ENCODE measurements at places on chromosomes 6 and 20.

GRCh38 chr20:50037123-50037522 lies 54.3 kb downstream of the SNAI1 start:
- DNase-seq, result no peak

GRCh38 chr20:49398401-49399144 lies 83.9 kb downstream of the KCNB1 start:
- DNase-seq, result no peak

DNA sequence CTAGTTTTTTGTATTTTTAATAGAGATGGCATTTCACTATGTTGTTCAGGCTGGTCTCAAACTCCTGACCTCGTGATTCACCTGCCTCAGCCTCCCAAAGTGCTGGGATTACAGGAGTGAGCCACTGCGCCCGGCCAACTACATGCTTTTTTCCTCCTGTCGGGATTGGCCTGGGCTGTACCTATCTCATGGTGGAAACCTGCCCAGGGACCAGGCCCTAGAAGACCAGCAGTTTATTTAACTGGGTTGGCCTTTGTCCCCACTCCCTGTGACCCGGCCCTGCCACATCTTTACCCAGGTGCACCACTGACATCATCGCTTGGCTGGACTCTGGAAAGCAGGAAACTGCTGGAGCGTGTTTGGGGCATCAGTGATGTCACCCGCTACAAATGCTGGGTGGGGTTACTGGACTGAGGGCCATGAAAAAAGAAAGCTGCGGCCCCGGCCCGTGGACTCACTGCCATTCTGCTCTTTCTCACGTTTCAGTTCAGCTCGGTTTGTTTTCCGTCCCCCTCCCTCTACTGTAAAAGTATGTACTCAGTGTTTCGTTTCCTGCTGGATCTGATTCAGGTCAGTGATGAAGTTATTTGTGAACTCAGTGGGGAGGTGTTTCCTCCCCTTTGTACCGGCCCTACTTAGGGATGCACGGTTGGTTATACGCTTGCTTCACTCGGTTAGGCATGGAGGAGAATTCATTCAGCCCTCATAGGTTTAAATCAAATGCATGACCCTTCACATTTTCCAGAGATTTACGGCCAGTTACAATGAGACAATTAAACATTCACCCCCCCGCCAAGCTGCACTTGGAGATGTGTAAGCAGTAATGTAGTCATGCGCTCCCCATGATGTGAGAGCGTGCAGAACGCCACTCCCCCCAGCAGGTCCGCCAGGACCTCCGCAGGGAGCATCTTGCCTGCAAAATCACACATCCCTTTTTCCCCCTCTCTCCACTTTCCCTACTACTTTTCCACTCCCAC lies 179.3 kb downstream of the MTHFD1L start:
- peak; percentile 58 for DNase-seq

DNA sequence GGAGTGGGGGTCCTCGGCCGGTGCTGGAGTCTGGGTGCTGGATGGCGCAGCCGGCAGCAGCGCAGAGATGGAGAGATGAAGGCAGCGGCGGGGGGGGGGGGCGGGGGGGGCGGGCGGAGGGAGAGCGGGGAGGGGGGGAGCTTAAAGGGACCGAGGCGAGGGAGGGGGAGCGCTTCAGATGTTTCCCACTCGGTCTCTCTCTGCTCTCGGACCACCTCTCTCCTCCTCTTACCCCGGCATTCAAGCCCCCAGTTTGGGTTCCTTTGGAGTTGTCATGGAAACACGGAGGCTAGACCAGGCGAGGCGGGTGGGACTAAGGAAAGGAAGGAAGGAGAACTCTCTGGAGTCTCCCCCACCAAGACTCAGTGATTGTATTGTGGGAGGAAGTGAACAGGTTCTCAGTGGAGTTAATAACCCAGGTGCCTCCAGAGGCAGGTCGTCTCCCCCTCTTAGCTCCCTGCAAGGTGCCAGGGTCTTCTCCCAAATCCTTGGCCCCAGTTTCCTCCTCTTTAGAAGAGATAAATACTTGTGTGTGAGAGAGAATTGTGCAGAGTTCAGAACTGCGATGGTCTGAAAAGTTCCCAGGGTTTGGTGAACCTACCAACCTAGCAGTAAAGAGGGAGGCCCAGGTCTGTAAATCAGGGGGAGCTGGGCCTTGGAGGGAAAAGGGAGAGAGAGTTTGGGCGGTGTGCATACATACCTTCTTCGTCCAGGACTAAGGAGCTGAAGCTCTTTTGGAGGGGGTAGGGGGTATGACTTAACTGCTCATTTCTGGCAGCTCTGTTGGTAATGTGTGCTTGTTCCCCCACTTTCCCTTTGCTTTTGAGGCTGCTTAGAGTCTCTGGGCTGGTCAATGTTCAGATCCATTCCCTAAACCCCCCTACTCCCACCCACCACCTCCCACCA lies at the start of gene PRRT1:
PRRT1 (minus strand) TSS at position 77 of the 906 bp plus-strand sequence. CDS start 112 bp downstream, outside the sequence.
- no peak for DNase-seq

GRCh38 chr6:38012573-38012972 lies 193.0 kb downstream of the ZFAND3 start:
- DNase-seq, result no peak

GRCh38 chr20:48750941-48751635 lies 76.7 kb downstream of the PREX1 start:
- no peak for DNase-seq

- no peak for DNase-seq
Measured at GRCh38 chr20:45322952-45323383, 14.9 kb upstream of the MATN4 start.

DNA sequence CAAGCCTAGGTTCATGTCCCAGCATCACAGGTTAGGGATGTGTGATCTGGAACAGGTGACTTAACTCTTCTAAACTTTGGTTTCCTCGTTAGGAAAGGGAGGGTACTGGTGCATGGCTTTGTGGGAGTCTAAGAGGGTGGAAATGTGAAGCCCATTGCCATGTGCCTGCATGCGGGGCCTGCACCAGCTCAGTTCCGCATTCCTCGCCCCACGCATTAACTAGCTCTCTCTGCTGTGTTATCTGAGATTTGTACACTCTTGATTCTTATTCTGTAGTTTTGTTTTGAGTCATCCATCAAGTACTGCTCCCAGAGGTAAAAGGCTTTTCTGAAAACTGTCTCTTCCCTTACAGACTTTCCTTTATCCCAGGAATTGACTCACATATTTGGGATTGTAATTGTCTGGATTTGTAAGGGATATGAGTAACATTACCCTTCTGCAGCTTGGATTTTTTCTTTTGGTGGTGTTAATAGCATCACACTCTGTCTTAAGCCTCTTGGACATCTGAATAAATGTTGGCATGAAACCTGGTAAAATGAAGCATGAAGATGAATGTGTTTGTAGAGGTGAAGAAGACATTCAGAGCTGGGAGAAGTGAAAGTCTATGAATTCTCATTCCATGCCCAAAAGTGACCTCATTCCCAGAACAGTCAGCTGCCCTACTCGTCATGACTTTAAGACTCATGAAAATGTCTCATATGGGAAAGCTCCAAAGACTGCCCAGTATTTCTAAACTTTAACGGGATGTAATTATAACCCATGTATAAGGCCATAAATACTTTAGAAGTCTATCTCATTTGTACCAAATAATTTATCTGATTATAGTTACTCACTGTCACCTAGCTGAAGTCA lies 357.3 kb downstream of the FOXA2 start:
- DNase-seq, result no peak

GRCh38 chr6:73610444-73611275 lies 43.1 kb downstream of the SLC17A5 start:
- DNase-seq, result peak; percentile 31

GRCh38 chr6:134809130-134809529 lies 140.8 kb downstream of the ALDH8A1 start:
- no peak for DNase-seq

DNA sequence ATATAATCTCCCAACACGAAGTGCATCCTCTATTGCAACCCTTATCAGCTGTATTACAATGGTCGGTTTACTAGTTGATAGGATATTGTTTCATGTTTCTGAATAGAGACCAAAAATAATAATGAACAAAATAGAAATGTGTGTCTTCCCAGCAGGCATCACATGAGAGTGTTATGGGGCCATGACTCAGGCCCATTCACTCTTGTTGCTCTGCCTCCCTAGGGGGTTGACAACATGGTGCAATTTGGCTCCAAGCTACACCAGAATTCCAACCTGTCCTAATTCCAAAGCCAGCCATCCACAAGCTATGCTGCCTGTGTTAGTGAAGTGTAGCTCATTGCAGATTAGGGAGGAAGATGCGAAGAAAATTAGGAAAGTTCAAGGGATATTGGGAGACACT lies 13.1 kb upstream of the SAYSD1 start:
- DNase-seq, result no peak

- no peak for DNase-seq
Measured at GRCh38 chr6:119602215-119603178, 252.9 kb upstream of the MAN1A1 start.

DNA sequence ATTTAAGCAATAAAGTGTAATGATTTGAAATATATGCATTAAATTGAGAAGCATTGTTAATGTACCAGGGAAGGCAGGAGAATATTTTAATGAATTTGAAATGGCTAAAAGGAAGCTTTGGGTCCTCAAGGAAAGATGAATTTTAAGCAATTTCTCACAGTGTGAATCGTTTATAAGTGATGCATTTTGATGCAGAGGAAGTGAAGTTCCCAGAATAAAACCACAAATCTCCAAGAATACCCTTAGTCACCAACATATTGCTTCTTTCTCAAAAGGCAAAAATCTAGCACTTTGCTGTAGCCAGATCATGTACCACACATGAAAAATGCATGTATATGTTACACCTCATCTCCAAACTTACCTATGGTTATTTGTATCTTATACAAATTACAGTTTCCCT lies 11.7 kb downstream of the TPD52L1 start:
- no peak for DNase-seq

DNA sequence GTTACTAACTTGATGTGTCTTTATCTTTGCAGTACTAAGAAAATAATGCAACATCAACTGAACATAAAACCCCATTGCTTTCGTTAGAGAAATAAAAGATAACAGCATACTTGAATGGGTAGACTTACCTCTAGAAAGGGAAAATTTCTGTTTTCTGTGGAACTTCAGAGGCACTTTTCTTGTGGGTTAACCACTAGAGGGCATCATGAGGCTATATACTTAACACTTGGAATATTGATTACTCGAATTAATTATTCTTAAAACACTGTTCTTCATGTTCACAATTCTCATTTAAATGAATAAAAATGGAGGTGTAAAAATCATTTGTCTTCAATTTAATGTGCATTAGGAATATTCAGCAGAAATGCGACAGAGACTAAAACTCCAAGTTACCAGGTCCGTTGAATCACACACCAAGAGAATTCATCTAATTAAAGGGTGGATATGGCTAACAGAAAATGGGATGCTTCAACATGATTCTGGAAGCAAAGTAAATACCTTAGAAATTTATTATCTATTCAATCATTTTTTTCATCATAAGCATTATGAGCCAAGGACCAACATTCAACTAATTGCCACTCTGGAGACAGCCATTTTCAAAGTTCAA lies 330.8 kb upstream of the PREP start:
- DNase-seq, result no peak

- no peak for DNase-seq
Measured at GRCh38 chr6:22072949-22073348, 223.9 kb downstream of the PRL start.

DNA sequence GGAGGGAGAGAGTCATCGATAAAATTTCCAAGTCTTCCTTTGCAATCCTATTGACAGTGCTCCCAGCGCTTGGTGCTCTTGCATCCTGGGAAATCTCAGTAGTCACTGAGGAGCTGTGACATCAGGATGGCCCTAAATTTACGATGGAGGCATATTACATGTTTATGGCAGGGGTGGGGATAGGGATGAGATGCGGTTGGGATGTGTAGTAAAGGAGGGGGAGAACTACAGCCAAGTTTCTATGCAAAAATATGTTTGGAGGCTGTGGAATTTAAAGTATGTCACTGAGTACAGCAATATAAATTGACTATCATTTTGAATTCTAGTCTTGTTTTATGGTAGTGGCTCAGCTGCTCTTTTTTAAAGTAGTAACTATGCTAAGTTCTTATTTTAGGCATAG lies 544.9 kb downstream of the PKHD1 start:
- DNase-seq, result no peak

DNA sequence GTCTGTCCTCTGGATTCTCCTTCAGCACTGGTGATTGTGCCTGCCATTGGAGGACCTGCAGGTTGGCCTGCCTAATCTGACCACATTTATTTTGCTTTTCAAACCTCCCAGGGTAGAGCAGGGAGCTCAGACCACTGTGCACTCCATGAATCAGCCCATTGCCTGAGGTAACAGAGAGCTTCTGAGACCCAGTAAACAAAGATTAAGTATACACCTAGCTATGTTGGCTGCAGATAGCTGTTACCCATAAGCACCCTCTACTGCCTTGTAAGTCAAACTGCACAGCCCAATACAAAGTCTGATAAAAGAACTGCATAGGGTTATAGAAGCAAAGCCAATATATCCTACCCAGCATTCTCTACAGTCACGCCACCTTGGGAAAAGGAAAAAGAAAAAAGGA lies 338.7 kb downstream of the HTR1B start:
- no peak for DNase-seq

DNA sequence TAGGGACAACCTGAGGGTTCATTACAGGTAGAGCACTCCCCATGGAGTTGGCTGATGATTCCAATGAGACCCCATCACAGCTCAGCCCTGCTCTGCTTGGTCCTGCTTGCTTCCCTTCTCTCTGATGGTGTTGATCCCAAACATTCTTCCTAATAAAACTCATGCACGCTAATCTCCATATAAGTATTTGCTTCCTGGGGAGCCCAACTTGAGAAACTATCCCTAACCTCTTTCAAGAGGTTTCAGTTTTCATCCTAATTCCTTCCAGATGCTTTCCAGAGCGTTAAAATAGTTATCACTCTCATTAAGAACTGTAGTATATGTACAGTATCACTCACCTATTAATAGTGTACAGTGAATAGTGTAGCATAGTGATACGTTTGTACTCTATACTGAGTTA lies 68.1 kb downstream of the EPHA7 start:
- no peak for DNase-seq

DNA sequence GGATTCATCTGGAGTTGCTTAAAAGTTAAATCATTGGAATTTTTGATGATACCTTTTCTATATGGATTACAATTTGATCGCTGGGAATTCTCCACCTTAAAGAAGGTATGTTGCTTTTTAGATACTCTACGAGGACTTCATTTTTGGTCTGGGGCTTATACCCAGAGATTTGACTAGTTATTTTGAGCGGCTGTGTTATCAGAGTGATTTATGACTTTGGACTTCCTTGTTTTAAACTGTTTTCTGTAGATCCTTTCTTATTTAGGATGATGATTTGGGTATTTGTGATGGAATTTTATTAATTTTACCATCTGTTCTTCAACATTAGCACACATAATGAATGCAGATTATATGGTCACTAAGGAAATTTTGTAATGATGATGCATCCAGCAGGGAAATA lies 75.2 kb downstream of the SOX4 start:
- DNase-seq, result no peak

DNA sequence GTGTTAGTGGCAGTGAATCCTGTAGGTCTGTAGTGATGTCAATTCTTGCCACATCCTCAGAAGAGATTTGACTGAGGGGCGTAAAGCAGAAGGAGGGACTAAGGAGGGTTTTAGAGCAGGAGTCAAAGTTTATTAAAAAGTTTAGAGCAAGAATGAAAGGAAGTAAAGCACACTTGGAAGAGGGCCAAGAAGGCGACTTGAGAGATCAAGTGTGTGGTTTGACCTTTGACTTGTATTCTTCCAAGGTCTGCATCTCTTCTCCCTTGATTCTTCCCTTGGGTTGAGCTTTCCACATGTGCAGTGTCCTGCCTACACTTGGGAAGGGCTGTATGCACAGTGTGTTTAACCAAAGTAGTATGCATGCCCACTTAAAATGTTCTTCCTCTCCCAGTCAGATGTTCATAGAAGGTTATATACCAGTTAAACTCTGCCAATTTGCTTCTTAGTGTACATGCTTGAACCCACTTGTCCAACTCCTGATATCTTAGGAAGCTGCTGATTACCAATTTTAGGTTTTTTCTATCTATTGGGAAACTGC lies 627.6 kb downstream of the MMUT start:
- DNase-seq, result no peak
